ENCODE measurements at places on chromosomes 13 and 19.

- no peak for DNase-seq
These were observed 286.1 kb downstream of the IRS2 start for GRCh38 chr13:109500146-109500773.

DNA sequence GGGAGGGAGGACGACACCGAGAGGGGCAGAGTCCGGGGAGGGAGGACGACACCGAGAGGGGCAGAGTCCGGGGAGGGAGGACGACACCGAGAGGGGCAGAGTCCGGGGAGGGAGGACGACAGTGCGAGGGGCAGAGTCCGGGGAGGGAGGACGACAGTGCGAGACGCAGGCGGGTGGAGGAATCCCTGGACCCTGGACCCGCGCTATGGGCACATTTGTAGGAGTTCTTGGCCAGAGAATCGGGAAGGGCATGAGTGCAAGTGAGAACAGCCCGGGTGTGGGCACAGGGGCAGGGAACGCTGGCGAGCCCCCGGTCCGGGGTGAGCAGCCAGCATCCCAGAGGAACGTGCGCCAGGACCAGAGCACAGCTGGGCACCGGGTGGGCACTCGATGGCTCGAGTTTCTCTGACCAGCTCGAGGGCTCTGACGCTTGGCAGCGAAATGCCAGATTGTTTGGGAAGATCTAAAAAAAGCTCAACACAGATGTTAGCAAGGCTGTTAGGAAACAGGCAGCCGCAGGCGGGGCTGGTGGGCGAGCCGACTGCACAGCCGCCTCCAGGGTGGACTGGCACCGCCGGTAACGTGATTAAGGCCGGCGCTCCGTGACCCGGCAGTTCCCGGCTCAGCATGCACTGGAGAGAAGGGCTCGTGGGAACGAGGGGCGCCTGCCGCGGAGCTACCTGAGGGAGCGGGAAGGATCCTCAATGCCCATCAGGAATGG is 17.9 kb upstream of the C2CD4C start:
- DNase-seq, result peak; percentile 8

GRCh38 chr13:98526182-98526512 is 50.8 kb downstream of the STK24 start:
- no peak for DNase-seq

DNA sequence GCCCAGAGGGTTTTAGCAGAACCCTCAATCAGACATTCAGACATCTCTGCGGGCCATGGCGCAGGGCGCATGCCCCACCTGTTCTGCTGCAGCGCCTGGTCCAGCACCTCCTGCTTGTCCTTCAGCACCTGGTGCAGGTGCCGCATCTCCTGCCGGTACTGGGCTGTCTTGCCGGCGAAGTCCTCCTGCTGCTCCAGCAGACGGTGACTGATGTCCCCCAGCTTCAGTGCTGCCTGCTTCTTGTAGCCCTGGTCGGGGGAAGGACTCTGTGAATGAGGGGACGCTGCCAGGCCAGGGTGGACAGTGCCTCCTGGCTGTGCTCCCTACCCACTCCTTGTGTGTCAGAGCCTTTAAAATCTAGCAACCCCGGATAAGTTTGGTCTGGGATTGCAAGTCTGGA is 12.2 kb upstream of the SLC7A9 start:
- no peak for DNase-seq

DNA sequence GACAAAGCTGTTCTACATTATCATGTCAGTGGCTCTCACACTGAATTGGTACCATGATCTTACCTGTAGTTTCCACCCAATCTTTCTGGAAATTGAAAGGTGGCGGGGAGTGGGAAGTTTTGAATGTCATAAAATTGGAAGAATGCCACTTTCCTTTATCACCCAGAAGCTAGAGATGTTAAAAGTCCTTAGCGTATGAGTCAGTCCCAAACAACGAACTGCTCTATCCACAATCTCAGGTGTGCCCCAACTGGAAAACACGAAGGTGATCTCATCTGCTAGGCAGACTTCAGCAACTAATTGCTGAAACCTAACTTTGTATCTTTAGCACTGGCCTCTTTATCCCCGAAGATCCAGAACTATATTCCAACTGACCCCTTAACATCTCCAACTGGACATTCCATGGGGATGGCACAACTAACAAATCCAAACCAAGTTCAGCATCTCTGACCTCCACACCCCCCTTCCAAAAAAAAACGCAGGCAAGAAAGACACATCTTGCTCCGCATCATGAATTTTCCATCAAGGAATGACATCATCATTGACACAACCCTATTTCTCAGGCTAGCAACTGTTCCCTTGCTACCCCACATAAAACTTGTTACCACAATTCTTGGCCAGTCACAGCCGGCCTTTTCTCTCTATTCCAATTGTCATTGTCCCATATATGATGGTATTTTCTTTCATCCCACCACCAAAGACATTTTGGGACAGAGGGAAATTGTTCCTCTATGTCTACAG is 175.4 kb downstream of the KLF12 start:
- no peak for DNase-seq

GRCh38 chr19:11239377-11240000 is at the start of gene ANGPTL8:
Gene ANGPTL8, plus strand, starts transcription at chr19:11239619. Its CDS starts 19 bp downstream, at chr19:11239638.
- no peak for DNase-seq

- peak; percentile 21 for DNase-seq
These were observed 16.5 kb downstream of the LRRC4B start for GRCh38 chr19:50551715-50552187.

DNA sequence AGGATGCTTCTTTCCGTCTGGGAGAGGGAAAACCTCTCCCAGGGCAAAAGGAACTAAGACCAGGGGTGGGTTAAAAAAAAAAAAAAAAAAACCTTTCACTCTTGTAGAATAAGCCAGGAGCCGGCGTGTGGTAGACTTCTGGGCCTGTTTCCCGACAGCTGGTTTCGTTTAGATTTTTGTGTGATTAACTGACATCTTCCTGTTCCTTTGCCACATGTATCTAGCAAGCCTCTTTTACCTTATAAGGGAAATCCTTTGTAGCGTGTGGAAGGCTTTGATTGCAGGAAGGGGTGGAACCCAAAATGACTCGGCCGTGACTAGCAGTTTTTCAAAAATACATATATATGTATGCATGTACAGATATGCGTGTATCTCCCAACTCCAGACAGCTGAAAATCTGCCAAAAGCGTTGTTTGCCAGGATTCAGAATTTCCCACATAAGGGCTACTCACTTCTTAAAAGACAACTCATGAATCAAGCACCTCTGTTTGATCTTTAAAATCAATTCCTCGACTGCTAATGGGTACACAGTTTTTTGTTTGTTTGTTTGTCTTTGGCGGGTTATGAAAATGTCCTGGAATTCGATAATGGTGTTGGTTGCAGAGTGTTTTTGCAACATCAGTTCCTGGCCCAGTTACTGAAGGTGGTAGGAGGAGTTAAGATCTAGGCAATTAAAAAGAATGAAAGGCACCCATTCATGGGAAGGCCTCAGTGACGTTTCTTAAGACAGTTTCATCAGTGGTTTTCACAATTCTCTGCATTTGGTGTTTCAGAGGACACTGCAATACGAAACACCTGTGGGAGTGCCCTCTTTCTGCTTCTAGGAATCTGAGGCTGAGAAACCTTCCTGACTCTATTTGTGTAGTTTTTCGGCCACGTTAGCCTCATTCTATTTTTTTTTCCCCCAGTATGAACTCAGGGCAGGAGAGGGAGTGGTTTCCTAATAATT is 2.7 kb downstream of the TPM4 start:
- peak; percentile 45 for DNase-seq

DNA sequence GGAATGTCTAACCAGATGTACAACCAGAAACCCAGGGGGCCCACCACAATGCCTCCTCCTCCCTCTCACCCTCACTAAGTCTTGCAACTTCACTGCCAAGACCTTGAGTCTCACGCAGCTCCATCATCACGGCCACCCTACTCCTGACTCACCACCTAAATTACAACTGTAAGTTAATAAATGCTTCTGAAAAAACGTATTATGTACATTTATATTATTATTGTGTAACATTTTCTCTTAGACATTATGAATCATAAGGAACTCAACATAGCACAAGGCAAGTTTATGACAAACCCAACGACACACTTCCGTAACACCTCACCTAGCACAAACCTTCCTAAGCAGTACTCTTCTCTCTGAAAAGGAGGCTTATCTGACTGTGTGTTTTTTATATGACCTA is 20.7 kb downstream of the MIPEP start:
- DNase-seq, result no peak

- DNase-seq, result no peak
These were observed 12.6 kb downstream of the SCEL start for GRCh38 chr13:77548095-77548494.

GRCh38 chr13:44011036-44011435 is 131.3 kb downstream of the LACC1 start:
- DNase-seq, result no peak

GRCh38 chr19:18785179-18786124 is 5.7 kb downstream of the COMP start:
- peak; percentile 51 for DNase-seq

- no peak for DNase-seq
These were observed 185.8 kb downstream of the OLFM4 start for GRCh38 chr13:53214433-53214832.

GRCh38 chr13:103403148-103403740 is 337.0 kb upstream of the SLC10A2 start:
- no peak for DNase-seq

DNA sequence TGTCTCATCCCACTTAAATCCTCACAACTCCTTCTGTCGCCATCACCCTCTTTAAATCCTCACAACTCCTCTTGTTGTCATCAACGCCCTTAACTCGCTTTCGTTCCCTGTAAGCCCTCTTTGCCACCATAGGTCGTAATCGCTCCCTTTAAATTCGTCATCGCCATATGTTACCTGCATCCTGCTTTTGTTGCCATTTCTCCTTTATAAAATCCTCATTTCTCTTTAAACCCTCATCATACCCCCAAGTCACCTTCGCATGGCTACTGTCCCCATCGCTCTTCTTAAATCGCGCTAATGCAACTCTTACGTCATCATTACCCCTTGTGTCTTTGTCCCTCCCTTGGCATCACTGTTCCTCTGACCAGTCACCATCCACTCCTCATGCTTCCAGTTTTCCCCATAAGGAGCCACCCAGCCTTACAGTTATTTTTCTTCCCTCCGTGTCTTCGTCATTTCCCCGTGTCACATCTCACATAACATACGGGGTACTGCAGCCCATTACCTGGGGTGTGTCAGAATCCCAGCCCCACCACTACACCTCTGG is 539 bp downstream of the PLD3 start:
- peak; percentile 27 for DNase-seq

GRCh38 chr13:78597602-78597932 is 5.8 kb downstream of the POU4F1 start:
- no peak for DNase-seq

- DNase-seq, result peak; percentile 5
These were observed 98.4 kb downstream of the USP12 start for GRCh38 chr13:27073186-27073585.

Data from NCI-H1694 (cell line).